ENCODE measurements at places on chromosomes 3 and 15.

DNA sequence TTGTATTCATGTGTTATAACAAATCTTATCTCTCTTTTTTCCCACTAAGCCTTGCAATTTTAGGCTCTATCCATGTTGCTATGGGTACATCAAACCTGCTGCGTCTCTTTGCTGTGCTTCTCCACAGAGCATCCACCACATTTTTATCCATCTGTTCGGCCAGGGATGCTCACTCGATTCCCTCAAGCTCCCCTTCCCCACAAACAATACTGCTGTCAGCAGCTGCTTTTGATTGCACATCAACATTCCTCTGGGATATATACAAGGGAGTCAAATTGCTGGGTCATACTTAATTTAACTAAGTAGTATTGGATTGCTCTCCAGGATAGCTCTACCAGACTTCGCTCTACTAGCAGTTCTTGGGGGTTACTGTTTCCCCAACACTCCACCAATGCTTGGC is 36.8 kb downstream of the TMEM108 start:
- no peak for DNase-seq

DNA sequence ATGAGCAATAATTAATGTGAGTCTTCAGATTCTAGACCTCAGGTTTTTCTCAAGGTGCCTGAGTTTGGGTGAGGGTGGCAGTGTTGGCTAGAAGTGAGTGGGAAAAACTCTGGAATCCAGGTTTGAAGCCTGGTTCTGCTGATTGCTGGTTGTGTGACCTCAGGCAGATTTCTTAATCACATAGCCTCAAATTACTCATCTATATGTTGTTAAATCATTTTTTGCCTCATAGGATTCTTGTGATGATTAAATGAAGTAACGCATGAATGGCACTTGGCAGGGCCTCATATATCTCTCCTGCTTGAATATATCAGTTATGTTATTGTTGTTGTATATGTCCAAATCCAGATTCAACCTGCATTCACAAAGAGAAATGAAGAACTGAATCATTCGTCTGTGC is 60.5 kb downstream of the NR2F2 start:
- DNase-seq, result no peak

DNA sequence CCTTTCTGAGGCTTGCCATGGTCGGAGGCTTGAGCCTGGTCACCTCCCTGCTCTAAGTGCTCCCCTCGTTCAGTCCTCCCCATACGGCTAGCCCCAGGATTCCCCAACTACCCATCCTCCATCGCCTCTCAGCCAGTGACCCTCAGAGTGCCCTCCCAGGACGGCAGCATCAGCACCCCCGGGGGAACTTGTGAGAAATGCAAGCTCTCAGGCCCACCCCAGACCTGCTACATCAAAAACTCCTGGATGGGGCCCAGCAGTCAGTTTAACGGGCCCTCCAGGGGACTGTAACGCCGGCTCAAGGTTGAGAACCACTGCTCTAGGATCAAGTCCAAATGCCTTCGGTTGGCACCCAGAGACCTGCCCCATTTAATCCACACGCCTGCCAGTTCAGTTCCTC is 6.9 kb downstream of the ADAMTS17 start:
- no peak for DNase-seq

- no peak for DNase-seq
Measured at GRCh38 chr15:60237446-60237845, 160.3 kb downstream of the ANXA2 start.

GRCh38 chr3:14767245-14768051 is 51.3 kb upstream of the FGD5 start:
- DNase-seq, result no peak

DNA sequence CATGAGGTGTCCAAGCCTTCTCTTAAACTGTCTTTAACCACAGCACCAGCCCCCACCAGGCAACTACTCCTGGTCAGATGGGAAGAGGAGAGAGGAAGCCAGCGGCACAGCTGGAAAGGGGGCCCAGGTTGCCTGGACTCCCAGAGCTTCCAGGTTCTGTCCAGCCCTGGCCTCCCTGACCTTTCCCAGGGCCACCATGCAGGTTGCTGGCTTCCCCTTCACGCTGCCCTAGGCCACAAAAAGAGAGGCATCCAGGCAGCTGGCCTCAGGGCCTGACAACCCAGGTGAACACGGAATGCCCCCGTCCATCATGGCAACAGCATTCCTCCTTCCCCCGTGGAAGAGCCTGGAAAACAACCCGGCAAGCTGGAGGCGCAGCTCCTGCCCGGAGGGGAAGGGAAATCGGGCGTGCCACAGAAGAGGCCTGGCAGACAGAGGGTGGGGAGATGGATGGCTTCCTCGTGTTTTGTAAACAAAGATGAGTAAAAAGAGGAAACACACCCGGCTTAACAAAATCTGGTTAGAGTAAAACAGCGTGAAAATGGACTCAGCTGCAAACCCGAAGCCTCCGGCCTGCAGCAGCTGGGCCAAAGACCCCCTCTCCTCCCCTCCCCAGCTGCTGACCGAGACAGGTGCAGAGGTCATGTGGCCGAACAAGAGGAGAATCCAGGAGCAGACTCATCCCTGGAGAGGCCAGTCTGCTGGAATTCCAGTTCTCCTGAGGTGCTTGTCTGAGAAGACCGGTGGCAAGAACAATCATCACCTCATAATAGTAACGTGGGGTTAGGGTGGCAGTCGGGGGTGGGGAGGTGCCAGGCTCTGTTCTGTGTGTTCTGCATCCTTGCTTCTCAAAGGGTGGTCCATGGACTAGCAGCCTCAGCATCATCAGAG is 15.5 kb downstream of the BMF start:
- no peak for DNase-seq

DNA sequence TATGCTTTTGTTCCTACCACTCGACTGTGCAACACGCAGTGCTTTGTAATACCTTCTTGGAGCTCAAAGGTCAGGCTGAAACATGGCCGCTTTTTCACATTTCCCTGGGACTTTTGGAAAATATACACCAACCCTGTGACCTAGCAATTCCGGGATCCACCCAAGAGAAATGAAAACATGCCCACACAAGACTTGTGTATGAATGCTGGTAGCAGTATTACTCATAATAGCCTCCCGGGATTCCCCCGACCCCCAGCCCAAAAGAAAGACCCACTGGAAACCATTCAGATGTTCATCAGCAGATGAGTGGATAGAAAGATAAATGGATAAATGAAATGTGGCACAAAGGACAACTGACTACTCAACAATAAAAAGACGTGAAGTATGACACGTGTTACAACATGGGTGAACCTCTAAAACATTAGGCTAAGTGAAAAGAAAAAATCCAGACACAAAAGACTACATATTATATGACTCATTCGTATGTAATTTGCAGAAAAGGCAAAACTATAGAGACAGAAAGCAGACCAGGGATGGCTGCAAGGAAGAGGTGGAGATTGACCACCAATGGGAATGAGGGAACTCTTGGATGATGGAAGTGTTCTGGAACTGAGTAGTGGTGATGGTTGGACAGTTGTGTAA is 104.1 kb downstream of the PGPEP1L start:
- DNase-seq, result no peak

GRCh38 chr3:29335438-29335837 is 54.6 kb downstream of the RBMS3 start:
- DNase-seq, result peak; percentile 72

DNA sequence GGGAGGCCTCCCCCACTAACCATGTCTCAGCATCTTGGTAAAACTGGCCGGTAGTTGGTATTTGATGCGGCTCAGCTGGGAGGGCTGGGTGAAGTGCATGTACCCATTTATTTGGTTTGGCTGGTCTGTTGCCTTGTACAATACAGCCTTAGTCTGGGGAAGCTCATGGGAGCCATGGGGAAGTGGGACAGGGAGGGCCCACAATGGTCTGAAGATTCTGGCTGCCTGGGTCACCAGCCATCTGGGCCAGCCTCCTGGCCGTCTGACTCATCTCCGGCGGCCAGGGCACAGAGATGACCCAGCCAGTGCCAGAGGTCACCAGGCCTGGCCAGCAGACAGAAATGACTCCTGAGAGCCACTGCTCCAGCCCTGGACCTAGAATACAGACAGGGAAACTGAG is 51.6 kb upstream of the SMAD6 start:
- no peak for DNase-seq

GRCh38 chr15:75578173-75578947 is 755 bp downstream of the PTPN9 start:
- peak; percentile 7 for DNase-seq

GRCh38 chr3:61646360-61646759 is 85.0 kb downstream of the PTPRG start:
- DNase-seq, result no peak

DNA sequence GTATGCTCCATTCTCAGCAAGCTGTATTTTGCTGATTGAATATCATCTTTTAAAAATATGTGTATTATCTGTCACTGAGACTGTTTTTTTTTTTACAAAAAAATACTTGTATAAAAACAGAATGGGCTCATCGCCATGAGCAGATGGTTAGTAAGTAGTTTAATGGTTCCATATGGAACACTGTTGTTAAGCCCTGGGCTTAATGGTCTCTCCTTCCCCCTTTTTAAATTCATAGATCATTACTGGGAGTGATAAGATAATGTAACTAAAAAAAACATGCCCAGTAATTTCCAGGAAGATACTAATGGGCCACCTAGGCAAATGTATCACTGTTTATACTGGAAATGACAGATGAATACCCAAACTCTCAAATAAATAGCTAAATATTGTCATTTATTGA is 95.3 kb upstream of the TPRG1 start:
- no peak for DNase-seq

DNA sequence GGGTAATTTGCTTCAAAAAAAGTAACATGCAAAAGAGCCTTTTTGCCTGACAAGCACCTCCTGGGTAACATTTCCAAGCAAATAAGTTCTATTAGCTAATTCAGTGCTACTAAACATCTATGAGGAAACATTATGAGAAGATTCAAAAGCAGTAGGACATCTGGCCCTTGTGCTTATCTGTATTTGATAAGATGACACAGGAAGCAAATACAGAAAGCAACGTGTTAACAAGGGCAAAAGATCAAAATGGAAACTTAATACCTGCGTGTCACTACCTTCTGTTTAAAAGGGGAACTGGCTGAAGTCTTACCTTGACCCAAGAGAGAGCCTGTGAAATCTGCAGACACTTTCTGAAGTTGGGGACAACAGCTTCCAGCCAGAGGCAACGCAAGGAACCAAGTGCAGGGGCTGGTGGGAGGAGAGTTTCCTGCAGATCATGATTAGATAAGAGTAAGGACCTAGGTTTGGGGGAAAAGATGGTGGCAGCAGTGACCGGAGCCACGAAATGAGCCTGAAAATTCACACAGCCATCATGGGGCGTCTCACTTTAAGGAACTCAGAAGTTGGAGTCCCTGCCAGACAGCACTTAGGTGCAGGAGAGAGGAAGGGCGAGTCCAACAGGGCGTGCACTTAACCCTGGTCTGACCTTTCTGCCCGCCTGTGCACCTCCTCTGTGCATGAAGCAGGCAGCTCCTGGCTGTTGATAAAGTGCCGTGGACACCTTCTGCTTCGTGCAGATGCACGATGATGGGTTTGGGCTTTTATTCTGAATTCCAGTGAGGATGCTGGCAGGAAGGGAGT is 153.6 kb upstream of the BHLHE40 start:
- no peak for DNase-seq

DNA sequence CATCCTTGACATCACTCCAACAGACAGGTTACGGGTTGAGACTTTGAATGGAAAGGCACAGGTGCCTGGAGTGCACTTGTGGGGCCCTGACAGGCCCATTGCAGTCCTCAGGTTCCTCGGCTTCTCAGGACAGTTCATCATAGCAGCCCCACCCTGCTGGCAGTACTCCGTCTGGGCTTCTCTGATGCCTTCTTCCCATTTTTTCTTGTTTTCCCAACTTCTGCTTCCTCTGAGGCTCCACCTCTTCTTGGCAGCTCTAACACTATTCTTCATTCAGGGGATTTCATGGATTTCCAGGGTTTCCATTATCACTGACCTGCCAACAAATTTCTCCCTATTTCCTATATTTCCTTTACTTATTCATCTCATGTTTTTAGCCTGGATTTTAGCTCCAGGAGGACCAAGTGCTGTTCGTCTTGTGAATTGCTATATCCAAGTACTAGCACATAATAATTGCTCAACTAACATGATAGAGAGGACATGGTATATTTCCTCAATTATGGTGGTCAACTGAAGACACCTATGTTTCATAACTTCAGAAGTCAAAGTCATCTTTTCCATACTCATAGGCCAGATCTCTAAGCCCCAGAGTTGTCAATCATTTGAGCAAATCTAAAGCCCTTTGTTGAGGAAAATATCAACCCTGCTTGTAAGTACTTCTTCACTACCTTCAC is 16.2 kb downstream of the NCEH1 start:
- no peak for DNase-seq

- no peak for DNase-seq
Measured at GRCh38 chr3:174957081-174957480, 97.9 kb downstream of the NAALADL2 start.

- DNase-seq, result peak; percentile 27
Measured at GRCh38 chr3:6860954-6861624, at the start of gene GRM7. Gene GRM7, plus strand, starts transcription at chr3:6861115.

DNA sequence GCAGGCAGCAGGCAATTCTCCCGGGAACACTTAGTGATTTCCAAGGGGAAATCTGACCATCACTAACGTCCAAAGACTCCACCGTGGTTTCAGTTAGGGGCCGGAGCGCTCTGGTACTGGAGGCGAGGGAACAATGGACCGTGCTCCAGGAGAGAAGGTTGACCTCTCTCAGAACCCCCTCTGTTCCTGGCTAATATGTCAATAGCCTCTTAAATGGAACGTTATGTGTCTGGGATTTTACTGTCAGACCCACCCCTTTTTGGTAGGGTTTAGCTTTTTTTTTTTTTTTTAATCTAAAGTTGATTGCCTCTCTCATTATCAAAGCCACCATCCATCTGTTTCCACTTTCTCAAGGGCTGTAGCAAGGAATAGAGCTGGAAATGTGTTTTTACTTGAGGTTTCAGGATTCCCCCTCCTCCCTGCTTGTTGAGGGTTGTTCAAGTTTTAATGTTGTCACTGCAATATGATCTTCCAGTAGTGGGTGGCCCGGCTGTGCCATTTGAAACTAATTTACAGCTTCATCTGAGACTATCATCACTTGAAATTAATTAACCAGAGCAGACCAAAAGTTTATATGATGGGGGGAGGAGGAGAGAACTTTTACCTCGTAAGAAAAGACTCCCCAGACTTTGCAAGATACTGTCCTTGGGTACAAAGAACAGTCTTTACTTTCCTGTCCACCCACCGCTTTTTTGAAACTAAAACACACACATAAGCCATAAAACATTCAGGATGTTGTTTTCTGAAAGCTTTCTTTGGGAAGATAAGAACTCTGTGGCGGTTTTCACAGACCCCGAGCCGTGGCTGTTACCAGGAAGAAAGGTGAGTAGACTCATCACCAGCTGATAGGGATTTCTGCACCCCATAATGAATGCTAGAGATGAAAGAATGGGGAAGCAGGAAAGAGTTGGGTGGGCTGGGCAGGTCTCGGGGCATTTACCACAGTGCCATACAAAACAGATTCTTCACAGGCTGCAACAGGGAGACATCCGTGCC is 187.8 kb downstream of the UACA start:
- DNase-seq, result no peak

DNA sequence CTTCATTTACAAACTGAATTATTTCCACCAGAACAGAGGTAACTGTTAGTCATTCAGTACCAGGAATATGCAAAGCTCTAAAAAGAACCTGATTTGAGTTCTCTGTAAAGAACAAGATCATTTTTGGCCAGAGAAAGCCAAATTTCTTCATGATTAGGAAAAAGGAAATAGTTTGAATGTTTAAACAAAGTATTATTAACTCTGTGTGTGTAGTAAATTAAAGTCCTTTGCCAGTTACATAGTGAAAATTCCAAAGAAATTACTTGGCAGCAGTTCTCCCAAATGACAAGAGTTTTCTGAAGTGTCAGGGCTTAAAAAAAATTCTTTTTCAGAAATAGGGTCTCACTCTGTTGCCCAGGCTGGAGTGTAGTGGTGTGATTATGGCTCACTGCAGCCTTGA is 24.5 kb downstream of the QTRT2 start:
- no peak for DNase-seq
